NCI-H187 (cell line): ENCODE measurements at places on chromosomes 13 and 19.

DNA sequence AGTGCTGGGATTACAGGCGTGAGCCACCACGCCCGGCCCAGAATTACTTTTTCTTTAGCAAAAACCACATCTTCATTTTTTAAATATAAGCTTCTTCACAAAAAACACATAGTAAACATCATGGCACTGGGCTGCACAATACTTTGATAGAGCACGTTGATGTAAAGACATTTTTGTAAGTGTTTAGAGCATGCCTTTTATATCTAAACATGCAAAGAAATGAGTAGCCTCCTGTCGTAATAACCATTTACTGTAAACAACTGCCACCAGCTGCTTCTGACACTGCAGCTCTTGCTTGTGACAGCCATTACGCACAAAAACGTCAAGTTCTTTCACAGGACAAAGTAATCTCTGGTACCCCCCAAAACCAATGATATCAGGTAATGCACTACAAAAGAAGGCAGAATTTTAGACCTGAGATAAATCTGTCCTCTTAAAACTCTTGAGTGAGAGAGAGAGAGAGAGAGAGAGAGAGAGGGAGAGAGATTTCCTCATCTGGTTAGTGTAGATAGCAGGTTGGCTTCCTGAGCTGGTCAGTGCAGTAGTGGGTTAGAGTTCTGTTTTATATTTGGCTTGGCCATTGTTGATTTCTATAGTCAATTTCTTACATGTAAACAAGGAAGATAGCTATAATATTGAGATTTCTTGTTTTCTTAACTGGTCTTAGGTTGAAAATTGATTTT is 6.7 kb upstream of the ZNF548 start:
- DNase-seq = no peak

DNA sequence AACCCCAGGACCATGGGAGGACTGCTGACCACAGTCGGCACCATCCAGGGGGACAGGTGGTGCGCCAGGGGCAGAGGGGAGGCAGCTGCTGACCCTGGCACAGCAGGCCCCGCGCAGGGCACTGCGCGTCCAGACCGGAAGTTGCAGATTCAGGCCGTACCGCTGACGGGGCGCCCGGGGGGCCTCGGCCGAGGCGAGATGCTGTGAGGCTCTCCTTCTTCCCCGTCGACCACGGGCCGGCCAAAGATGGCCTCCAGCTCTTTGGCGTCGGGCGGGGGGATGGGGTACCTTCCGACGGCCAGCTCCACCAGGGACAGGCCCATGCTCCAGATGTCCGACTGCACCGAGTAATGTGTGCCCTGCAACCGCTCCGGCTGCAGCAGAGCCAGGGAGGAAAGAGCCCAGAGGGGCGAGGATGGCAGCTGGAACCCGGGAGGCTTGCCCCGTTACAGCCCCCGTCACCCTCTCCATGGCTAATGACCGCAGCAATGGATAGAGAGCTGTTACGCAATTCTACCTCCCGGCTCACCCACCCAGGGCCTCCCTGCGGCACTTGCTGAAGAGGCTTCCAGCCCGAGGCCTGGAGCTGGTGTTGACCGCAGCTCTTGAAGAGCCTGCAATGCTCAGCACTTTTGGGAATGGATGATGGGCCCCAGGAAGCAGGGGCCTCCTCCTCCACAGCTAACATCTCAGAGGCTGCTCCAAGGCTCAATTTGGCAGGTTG is 24.7 kb downstream of the MAP2K2 start:
- no peak for DNase-seq

DNA sequence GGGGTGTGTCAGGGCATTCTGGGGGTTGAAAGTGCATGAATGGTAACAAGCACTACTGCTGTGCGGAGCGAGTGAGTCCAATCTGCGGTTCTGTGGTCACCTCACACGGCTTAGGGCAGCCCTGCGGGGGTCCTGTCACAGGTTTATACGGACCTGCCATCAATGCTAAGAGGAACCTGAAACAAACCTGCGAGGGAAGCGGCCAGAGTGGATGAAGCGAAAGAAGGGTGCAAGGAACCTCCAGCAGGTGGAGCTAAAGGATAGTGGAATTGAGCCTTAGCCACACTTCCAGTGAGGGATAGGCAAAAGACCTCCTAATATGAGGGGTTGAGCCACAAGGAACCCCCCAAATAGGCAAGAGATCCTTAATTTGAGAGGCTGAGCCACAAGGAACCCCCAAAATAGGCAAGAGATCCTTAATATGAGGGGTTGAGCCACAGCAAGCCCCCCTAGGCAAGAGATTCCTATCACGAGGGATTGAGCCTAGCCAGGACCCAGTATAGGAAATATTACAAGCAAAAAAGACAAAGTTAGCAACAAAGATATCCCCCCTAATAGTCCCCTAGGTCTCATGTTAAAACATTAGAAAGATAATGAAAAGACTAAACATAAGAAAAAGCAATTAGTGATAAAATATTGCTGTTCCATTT is 6.3 kb upstream of the ZNF69 start:
- peak; percentile 10 for DNase-seq

DNA sequence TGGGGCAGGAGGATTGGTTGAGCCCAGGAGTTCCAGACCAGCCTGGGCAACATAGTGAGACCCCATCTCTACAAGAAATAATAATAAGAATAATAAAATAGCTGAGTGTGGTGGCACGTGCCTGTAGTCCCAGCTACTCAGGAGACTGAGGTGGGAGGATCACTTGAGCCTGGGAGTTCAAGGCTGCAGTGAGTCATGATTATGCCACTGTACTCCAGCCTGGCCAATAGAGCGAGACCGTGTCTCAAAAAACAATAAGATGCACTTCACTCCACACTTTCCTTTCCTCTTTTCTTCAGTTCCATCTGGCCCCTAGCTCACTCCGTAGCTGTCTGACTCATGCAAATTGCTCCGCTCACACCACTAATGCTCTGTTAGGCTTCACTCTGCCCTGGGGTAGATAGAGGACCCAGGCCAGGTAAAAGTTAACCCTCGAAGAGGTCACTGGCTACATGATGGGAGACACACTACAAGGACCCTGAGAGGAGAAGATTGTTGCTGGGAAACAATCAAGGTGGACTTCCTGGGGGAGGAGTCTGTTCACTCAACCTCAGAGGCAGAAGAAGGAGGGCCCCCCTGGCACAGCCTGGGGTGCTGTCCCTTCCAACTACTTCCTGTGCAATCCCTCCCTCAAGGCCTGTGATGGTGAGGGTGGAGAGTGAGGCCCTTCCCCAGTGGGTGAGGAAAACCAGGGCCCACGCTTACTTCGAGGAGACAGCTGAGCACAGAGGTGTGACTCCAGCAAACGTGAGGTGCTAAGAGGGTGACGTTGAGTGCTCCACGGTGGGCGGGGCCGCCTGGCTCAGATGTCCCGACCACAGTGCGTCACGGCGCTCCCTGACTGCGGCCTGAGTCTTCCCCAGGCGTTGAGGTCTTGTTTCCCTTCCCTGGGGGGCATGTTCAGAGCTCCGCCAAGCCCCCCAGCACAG is 8.8 kb upstream of the TNFSF9 start:
- DNase-seq = no peak

DNA sequence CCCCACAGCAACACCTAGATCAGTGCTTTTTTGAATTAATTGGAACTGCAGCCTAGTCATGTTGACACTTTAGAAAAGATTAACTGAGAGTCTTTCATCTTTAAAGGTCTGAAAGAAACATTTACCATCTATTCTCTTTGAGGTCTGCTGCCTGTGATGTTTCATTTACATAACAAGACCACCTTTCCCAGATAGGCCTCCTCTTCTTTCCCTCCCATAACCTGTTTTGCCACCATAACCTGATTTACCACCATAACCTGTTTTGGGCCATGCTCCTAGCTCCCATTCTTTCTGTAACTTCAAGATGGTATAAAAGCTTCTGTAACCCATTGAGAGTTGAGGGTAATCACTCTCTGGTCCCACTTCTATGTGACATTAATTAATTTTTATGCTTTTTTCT is 320.8 kb downstream of the PCDH20 start:
- no peak for DNase-seq

DNA sequence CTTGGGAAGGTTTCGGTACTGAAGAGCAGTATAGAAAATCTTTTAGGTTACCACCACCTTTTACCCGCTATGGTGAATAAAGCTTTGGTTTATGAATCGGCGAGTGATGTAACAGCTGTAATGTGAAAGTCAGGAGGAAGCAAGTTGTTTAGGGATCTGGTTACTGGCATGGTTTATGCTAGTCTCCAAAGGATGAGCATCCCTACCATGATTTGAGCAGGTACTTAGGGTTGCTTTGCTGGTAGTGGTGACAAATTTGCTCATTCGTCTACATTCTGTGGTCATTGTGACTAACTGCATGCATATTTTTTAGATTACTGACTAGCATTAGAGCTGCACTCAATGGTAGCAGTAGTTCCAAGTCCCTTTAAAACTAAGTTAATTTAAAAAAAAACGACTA is 104.1 kb downstream of the FRY start:
- no peak for DNase-seq

DNA sequence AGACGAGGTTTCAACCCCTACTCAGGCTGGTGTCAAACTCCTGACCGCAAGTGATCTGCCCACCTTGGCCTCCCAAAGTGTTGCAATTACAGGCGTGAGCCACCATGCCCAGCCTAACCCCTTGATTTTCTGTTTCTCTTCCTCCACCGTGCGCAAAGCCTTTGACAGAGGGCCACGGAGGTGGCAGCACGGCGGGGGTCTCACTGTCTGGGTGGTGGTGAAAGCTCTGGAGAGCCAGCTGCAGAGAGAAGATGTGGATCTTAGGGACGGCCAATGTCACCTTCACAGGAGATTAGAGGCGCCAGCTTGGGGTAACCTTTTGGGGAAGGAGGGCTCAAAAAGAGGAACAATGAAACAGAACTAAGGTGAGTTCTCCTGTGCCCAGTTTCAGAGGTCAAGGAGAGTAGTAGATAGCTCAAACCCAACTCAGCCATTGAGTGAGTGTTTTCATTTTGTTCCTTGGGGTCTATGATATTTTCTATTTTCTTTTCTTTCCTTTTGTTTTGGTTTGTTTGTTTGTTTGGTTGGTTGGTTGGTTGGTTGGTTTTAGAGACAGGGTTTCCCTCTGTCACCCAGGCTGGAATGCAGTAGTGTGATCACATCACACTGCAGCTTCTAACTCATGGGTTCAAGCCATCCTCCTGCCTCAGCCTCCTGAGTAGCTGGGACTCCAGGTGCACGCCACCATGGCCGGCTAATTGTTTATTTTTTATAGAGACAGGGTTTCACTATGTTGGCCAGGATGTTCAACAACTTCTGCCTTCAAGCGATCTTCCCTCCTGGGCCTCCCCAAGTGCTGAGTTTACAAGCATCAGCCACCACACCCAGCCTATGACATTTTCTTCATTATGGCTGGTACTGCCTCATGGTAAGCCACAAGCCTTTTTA is 37.7 kb downstream of the GPR42 start:
- no peak for DNase-seq

DNA sequence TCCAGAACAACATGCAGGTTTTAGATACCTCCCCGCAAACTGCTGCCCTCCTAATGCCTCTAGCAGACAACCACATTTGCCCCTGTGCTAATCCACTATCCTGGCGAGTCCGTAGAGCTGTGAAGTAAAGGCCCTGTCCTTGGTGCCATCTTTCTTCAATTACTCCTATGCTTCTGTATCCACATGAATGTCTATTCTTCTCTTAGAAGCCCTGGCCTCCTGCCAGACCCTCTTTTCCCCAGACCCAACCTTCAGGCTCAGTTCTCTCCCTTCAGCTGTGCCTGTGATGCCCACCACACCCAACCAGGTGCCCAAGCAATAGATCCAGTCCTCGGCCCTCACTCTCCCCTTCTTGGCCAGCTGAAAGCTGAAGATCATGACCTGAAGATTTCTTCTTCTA is 31.1 kb upstream of the ZNF599 start:
- no peak for DNase-seq

DNA sequence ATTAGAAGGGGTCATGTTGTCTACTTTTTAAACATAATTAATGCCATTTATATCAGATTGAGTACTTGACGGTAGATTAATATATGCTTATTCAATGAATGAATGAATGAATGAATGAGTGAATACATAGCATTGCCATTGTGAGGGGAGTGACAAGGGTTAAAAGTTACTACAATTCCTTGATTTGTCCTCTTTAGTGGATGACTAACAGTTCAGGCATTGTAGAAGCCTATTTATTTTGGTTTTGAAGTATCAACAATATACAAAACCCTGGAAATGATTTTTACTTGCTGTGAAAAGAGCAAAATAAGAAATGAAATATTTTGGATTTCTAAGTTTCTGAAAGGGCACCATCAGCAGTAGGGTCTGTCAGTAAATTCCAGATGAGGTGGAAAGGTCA is 122.7 kb downstream of the CYSLTR2 start:
- no peak for DNase-seq

GRCh38 chr13:22757530-22758120 is 423.2 kb upstream of the SGCG start:
- DNase-seq = no peak

DNA sequence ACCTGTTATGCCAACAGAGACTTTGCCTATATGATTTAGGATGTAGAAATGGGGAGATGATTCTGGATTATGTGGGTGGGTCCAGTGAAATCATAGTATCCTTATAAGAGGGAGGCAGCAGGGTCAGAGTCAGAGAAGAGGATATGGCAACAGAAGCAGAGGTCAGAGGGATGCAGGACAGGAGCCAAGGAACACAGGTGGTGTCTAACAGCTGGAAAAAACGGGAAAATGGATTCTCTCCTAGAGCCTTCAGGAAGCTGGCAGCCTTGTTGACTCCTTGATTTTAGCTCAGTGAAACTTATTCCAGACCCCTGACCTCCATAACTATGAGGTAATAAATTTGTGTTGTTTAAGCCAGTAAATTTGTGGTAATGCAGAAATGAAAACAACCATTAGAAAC is 28.8 kb upstream of the OXGR1 start:
- no peak for DNase-seq
